ENCODE measurements at places on chromosomes 12 and 14. TPM values are rescaled to one million over a fixed set of nuclear protein-coding genes. Genes with fewer than 3 reads are reported as not detected.

Gene CCDC196
- not detected for total RNA-seq

Gene SRRM4
- not detected for total RNA-seq

Gene RNF212B
- total RNA-seq, result not detected

Gene GUCY2C
- total RNA-seq, result not detected

Gene NPFF
- not detected for total RNA-seq

Gene SLC11A2
- total RNA-seq, result 57.5 TPM

Gene BICD1
- 10.0 TPM for total RNA-seq

Gene IL26
- total RNA-seq, result not detected

Gene CCDC197
- total RNA-seq, result not detected

Gene ADCY6
- 53.2 TPM for total RNA-seq

Gene CDKN3
- 9.5 TPM for total RNA-seq

Gene LRCOL1
- 0.17 TPM for total RNA-seq

Gene SLC7A8
- 5.1 TPM for total RNA-seq

Gene NEUROD4
- total RNA-seq, result not detected

Gene TAS2R46
- 2.0 TPM for total RNA-seq

Gene KERA
- total RNA-seq, result not detected

Gene DYNC1H1
- 394 TPM for total RNA-seq

Gene CAPZA3
- total RNA-seq, result not detected

Gene ABCD2
- total RNA-seq, result 0.33 TPM

Gene SYCP3
- 0.26 TPM for total RNA-seq
